ENCODE measurements at places on chromosomes 1 and 21.

DNA sequence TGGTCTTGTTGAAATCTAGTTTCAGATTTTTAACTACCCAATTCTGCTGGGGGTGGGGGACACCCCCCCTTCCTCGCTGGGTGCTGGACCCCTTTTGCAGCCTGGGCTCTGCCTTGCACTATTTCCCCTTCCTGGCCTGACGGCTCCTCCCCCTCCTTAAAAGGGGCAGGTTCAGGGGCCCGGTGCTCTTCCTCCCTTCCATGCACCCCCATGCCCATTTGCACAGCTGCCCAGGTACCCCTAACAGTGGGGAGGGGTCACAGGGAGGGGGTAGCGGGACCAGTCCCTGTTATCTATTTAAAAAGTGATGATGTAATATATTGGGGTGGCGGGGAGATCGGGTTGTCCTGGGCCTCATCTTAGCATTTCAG, 15.3 kb downstream of the ZBTB7B start:
- peaks cover 20% of the 10 kb centered on the region for H3K4me1 ChIP-seq
- no peak for DNase-seq
- no peaks in the 10 kb centered on the region for H3K27me3 ChIP-seq
- peaks cover 13% of the 10 kb centered on the region for H3K36me3 ChIP-seq

- H3K27me3 ChIP-seq, result no peaks in the 10 kb centered on the region
- H3K36me3 ChIP-seq, result no peaks in the 10 kb centered on the region
- no peak overlapping the region for H3K4me3 ChIP-seq
- no peak for DNase-seq
Observed at GRCh38 chr1:114468047-114468446, 43.0 kb downstream of the TRIM33 start.

DNA sequence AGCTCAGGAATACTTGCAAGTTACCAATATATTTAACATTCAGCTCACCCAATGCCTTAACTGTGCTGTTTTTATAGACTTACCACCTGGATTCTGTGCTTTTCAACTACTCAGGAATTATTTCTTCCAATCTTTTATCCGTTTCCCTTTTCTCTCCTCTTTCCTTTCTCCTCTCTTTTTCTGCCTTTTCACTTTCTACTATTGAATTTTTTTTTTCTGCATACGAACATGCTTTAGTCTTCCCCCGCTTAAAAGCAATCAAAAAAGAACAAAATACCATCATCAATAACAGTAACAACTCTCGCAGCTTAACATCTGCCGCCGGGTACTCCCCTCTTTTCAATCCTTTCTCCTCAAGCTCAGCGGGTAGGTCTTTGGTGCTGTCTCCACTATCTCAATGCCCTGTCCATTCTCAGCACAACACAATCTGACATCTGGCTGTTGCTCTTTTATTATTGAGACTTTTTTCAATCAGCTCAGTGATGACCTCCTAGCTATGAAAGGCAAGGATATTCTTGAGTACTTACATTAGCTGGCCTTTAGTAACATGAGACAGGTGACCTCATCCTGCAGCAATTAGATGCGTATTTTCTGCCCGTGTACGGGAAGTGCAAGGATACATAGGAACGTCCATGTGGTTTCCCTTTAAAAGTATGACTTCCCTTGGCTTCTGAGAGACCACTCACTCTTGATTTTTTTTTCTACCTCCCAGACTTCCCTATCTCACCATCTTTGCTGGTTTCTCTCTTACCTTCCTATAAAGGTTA, 40.2 kb upstream of the SIPA1L2 start:
- H3K27me3 ChIP-seq, result no peaks in the 10 kb centered on the region
- DNase-seq, result no peak
- H3K4me1 ChIP-seq, result no peaks in the 10 kb centered on the region
- no peaks in the 10 kb centered on the region for H3K36me3 ChIP-seq
- no peak overlapping the region for H3K27ac ChIP-seq

GRCh38 chr1:119766374-119766794, 2.3 kb downstream of the HMGCS2 start:
- H3K4me1 ChIP-seq, result no peaks in the 10 kb centered on the region
- no peak overlapping the region for H3K27ac ChIP-seq
- H3K36me3 ChIP-seq, result no peaks in the 10 kb centered on the region
- H3K27me3 ChIP-seq, result no peaks in the 10 kb centered on the region
- no peak overlapping the region for H3K4me3 ChIP-seq

GRCh38 chr1:181314959-181315358, 168.4 kb upstream of the CACNA1E start:
- no peaks in the 10 kb centered on the region for H3K4me1 ChIP-seq
- peaks cover 44% of the 10 kb centered on the region for H3K27me3 ChIP-seq
- H3K4me3 ChIP-seq, result no peak overlapping the region
- no peaks in the 10 kb centered on the region for H3K36me3 ChIP-seq
- DNase-seq, result no peak

GRCh38 chr21:45390121-45390751, 14.7 kb upstream of the COL18A1 start:
- no peak overlapping the region for H3K4me3 ChIP-seq
- no peak for DNase-seq
- no peak overlapping the region for H3K27ac ChIP-seq
- H3K36me3 ChIP-seq, result no peaks in the 10 kb centered on the region
- H3K27me3 ChIP-seq, result no peaks in the 10 kb centered on the region

DNA sequence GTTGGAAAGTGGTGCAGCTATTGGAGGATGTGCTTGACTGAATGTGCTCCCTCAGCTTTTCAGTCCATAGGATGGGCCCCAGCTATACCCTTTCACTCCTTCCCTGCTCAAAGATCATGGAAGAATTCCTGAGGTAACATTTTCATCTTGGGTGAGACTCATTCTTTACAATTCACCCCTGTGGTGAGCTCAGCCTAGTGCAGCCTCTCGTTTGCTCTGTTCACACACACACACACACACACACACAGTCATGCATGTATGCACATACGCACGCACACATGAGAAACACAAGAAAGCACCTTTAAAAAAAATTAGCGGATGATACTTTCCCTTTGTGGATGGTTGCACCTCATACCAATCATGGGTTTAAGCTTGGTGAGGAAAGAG, 25.8 kb downstream of the CCN1 start:
- H3K4me3 ChIP-seq, result no peak overlapping the region
- peak; percentile 38 for DNase-seq
- H3K36me3 ChIP-seq, result no peaks in the 10 kb centered on the region
- H3K27ac ChIP-seq, result peak overlapping the region; percentile 82
- no peaks in the 10 kb centered on the region for H3K27me3 ChIP-seq
- peaks cover 54% of the 10 kb centered on the region for H3K4me1 ChIP-seq

- peak overlapping the region; percentile 93 for H3K27ac ChIP-seq
- DNase-seq, result peak; percentile 57
- no peak overlapping the region for H3K4me3 ChIP-seq
- no peaks in the 10 kb centered on the region for H3K27me3 ChIP-seq
- no peaks in the 10 kb centered on the region for H3K36me3 ChIP-seq
Observed at GRCh38 chr1:59596432-59596831, 218.3 kb upstream of the HOOK1 start.

- peaks cover 8% of the 10 kb centered on the region for H3K27me3 ChIP-seq
- H3K4me3 ChIP-seq, result no peak overlapping the region
- no peak for DNase-seq
Observed at GRCh38 chr1:116426401-116426800, 53.4 kb downstream of the ATP1A1 start.

DNA sequence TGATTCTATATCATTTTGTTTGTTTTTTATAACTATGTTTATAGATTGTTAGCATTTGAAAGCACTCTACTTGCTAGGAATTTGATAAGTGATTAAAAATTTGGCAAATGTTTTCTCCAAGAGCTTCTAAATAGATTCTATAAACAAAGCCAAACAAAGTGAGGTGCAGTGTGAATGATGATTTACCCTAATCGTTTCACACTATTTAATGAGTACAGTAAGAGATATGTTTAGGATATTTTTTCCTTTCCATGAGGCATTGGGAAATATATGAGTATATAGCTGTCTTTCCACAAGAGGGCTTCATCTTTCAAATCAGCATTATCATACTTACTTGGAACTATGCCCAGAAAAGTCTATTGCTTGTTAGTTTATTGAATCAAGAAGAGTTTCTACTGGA, 277.0 kb upstream of the BRINP3 start:
- no peak for DNase-seq
- no peaks in the 10 kb centered on the region for H3K27me3 ChIP-seq
- H3K36me3 ChIP-seq, result no peaks in the 10 kb centered on the region
- no peak overlapping the region for H3K4me3 ChIP-seq
- no peak overlapping the region for H3K27ac ChIP-seq
- H3K4me1 ChIP-seq, result no peaks in the 10 kb centered on the region

- H3K27me3 ChIP-seq, result no peaks in the 10 kb centered on the region
- H3K36me3 ChIP-seq, result peaks cover 78% of the 10 kb centered on the region
- no peak for DNase-seq
- H3K4me3 ChIP-seq, result no peak overlapping the region
Observed at GRCh38 chr21:43758811-43759210, 17.3 kb downstream of the CSTB start.

GRCh38 chr1:19969898-19970660, 9.3 kb downstream of the PLA2G2A start:
- H3K27ac ChIP-seq, result no peak overlapping the region
- DNase-seq, result no peak
- H3K27me3 ChIP-seq, result peaks cover 20% of the 10 kb centered on the region
- no peak overlapping the region for H3K4me3 ChIP-seq
- no peaks in the 10 kb centered on the region for H3K36me3 ChIP-seq

DNA sequence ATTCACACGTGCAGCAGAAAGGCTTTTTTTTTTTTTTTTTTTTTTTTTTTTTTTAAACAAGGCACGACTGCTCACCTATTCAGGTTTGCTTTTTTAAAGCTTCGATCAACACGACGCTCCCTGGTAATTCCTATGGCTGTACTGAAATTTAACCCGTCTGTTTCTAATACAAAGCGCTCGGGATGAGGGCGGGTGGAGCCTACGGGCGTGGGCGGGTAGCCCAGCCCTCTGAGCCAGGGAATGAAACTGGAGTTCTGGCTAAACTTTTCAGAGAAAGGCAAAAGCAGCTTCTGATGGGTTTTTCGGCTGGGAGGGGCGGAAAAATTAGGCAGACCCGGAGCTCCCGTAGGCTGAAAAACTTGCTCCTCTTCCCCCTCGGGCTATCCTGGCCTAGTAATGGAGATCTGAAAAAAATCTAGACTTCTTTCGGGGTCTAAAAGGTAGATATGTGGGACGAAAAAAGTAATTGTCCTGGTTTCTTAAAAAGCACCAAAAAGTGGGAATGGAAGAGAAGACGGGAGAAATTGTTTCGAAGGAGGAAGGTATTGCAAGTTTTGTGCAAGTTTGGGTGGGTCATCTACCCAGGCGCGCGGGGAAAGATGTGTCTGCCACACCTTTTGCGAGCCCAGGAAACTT, 7.4 kb downstream of the NR5A2 start:
- no peak for DNase-seq
- H3K36me3 ChIP-seq, result no peaks in the 10 kb centered on the region
- H3K27me3 ChIP-seq, result peaks cover 74% of the 10 kb centered on the region
- no peak overlapping the region for H3K27ac ChIP-seq
- peaks cover 11% of the 10 kb centered on the region for H3K4me1 ChIP-seq

GRCh38 chr1:53716150-53716549, 22.8 kb downstream of the GLIS1 start:
- H3K4me3 ChIP-seq, result no peak overlapping the region
- no peaks in the 10 kb centered on the region for H3K27me3 ChIP-seq
- H3K4me1 ChIP-seq, result no peaks in the 10 kb centered on the region
- no peak overlapping the region for H3K27ac ChIP-seq
- no peaks in the 10 kb centered on the region for H3K36me3 ChIP-seq
- no peak for DNase-seq

- H3K36me3 ChIP-seq, result peaks cover 17% of the 10 kb centered on the region
- H3K27ac ChIP-seq, result no peak overlapping the region
- H3K4me1 ChIP-seq, result peaks cover 18% of the 10 kb centered on the region
- no peaks in the 10 kb centered on the region for H3K27me3 ChIP-seq
- no peak for DNase-seq
Observed at GRCh38 chr21:44820851-44821250, 3.0 kb upstream of the SUMO3 start.

- H3K36me3 ChIP-seq, result no peaks in the 10 kb centered on the region
- H3K4me1 ChIP-seq, result no peaks in the 10 kb centered on the region
- H3K27me3 ChIP-seq, result no peaks in the 10 kb centered on the region
- no peak overlapping the region for H3K27ac ChIP-seq
- no peak overlapping the region for H3K4me3 ChIP-seq
- no peak for DNase-seq
Observed at GRCh38 chr1:198107091-198107501, 49.7 kb upstream of the NEK7 start.

DNA sequence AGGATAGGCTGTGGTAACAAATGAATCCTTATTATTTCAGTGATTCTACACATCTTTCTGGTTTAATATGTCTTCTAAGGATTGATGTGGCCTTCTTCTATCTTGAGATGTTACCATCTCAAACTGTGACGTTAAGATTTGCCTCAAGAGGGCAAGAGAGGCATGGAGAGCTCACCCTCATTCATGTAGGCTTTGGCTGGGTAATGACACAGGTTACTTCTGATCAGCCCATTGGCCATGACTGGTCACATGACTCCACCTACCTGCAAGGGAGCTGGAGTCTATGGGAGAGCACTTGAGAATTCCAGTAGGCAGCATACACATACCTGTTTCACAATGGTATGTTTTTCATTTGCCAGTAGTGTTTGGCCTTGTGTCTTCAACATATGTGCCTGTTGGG, 30.0 kb downstream of the CACHD1 start:
- no peak overlapping the region for H3K27ac ChIP-seq
- no peaks in the 10 kb centered on the region for H3K4me1 ChIP-seq
- no peaks in the 10 kb centered on the region for H3K36me3 ChIP-seq
- peaks cover 11% of the 10 kb centered on the region for H3K27me3 ChIP-seq

- H3K4me3 ChIP-seq, result no peak overlapping the region
- H3K4me1 ChIP-seq, result no peaks in the 10 kb centered on the region
- no peaks in the 10 kb centered on the region for H3K36me3 ChIP-seq
Observed at GRCh38 chr1:221511797-221512196, 230.1 kb downstream of the DUSP10 start.

- peaks cover 32% of the 10 kb centered on the region for H3K4me1 ChIP-seq
- H3K36me3 ChIP-seq, result no peaks in the 10 kb centered on the region
- no peaks in the 10 kb centered on the region for H3K27me3 ChIP-seq
- H3K4me3 ChIP-seq, result no peak overlapping the region
- H3K27ac ChIP-seq, result no peak overlapping the region
Observed at GRCh38 chr1:232474826-232475225, 155.1 kb downstream of the SIPA1L2 start.

GRCh38 chr21:32088471-32088870, 190.4 kb downstream of the MIS18A start:
- H3K4me1 ChIP-seq, result no peaks in the 10 kb centered on the region
- DNase-seq, result no peak
- no peaks in the 10 kb centered on the region for H3K36me3 ChIP-seq
- H3K27me3 ChIP-seq, result no peaks in the 10 kb centered on the region
- H3K4me3 ChIP-seq, result no peak overlapping the region
- H3K27ac ChIP-seq, result no peak overlapping the region

Data from SJSA1 (cell line).